Progenitor cell of endocrine pancreas (in vitro differentiated cells): ENCODE measurements at places on chromosomes 12 and 14.
A peak's percentile ranks its signal among the peaks of the same experiment; 100 is the strongest.

DNA sequence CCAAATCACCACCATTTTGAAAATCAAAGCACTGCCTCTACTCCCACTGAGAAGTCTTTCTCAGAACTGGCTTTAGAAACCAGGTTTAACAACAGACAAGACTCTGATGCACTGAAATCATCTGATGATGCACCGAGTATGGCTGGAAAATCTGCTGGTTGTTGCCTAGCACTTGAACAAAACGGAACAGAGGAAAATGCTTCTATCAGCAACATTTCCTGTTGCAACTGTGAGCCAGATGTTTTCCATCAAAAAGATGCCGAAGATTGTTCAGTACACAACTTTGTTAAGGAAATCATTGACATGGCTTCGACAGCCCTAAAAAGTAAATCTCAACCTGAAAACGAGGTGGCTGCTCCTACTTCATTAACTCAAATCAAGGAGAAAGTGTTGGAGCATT, 115.0 kb upstream of the NPAS3 start:
- DNase-seq, result no peak

- DNase-seq, result peak; percentile 88
These were observed 156.8 kb downstream of the KCNA5 start for GRCh38 chr12:5200278-5201087.

DNA sequence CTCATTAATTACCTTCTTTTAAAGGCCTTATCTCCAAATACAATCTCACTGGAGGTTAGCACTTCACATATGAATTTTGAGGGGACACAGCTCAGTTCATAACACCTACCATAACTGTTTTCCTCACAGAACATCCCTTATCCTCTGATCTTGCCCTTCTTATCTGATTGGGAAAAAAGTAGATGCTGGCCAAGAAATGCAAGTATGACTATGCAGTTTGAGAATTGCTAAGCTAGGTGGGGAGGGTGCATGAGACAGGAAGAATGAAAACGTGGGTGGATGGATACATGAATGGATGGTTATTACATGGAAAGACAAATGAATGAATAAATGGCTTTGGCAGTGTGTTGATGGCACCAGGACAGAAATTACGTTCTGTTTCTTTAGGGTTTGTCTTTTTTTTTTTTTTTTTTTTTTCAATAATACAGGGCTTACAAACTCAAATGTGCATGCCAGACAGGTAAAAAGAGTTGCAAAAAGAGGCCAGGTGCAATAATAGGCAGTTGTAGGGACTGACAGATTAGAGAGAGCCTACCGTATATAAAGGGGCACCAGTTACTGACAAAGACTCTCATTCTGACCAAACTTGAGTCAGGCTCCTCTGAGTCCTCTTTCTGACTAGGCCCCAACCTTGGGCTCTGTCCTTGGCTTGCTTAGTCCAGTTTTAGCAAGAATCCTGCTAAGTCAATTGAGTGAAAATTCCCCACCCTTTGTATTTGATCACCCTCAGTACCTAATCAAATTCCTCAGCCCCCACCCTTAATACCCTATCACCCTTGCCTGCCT, 304.9 kb downstream of the ZFP36L1 start:
- DNase-seq, result no peak

- DNase-seq, result no peak
These were observed 14.1 kb downstream of the C14orf132 start for GRCh38 chr14:96053248-96053599.

- DNase-seq, result no peak
These were observed 137.4 kb downstream of the SLC16A7 start for GRCh38 chr12:59733200-59733599.

GRCh38 chr12:124110372-124110883, 137.4 kb downstream of the ZNF664 start:
- DNase-seq, result no peak

- no peak for DNase-seq
These were observed 191.6 kb downstream of the CRADD start for GRCh38 chr12:93868771-93869170.

- no peak for DNase-seq
These were observed 200.6 kb upstream of the CNOT2 start for GRCh38 chr12:70042675-70043074.
